Suprapubic skin (tissue), 4 donors: ENCODE measurements at places on chromosomes 13 and 19.

DNA sequence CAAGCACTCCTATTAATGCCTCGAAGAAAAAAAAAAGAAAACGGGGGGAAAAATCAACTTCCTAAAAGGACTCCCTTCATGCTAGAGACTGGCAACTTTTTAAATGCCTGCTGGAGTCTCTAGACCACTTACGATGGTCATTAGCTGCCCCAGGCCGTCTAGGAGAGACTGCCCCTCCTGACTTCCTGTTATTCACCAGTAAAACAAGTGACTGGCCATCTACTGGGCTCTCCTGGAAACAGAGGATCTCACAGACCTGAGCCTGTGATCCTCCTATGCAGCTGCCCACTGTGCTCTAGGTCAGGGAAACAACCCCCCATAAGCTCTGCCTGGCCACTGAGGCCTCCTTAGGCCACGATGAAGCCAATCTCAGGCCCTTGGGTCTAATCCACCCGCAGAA is 7.4 kb downstream of the ZNF266 start:
- no peak for DNase-seq

- DNase-seq = no peak
Measured at GRCh38 chr13:27556109-27556508, 64.2 kb downstream of the LNX2 start.

DNA sequence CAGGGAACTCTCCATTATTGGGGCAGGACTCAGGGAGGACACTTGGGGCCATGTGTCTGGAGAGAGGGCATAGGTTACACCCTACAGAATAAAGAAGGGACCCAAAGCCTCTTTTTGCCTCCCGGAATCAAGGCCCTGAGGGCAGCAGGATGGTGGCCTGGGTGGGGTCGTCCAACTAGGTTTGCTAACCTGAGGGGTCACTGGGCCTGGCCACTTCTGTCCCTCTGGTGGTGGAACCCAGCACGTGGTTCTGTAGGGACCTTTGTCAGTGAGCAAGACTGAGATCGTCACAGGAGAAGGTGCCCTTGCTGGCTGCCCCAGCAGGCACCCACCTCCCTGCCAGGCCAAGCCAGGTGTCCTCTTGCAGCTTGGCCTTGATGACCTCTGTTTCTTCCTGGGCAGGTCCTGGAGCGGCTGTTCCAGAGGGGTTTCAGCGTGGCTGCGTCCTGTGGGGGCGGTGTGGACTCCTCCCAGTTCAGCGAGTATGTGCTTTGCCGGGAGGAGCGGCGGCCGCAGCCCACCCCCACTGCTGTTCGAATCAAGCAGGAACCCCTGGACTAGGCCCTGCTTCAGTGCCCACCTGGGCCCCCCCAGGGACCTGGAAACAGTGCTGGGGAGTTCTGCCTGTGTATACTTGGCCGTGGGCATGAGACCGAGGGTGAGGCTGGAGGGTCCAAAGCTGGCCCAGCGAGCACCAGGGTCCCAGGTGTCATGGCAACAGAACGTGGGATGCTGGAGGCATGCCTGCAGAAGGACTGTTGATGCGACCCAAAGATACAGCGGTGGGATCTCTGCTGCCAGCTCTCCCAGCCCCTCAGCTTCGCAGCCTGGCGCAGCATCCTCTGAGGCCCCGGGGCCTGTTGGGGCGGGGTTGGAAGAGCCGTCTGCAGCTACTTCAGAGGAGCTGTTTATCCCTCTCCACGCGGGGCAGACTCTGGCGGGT is 16.0 kb downstream of the KCTD15 start:
- DNase-seq = no peak

DNA sequence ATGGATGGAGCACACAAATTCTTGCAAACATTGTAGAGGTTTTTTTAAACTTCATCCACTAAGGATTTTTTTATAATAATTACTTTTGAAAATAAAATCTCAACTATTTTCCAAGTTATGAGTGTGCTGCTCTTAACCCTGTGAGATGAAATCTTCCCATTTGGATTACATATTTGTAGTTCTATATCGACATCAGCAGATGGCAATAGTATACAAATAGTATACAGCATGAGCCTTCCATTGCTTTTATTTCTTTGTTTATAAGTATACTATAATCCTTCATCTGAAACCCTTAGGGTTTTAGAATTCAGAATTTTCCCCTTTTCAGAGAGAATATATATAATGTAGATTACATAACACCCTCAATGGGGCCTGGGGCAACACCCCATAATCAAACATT is 70.5 kb downstream of the GJA3 start:
- no peak for DNase-seq

GRCh38 chr13:61135583-61135982 is 280.1 kb downstream of the PCDH20 start:
- DNase-seq = no peak

DNA sequence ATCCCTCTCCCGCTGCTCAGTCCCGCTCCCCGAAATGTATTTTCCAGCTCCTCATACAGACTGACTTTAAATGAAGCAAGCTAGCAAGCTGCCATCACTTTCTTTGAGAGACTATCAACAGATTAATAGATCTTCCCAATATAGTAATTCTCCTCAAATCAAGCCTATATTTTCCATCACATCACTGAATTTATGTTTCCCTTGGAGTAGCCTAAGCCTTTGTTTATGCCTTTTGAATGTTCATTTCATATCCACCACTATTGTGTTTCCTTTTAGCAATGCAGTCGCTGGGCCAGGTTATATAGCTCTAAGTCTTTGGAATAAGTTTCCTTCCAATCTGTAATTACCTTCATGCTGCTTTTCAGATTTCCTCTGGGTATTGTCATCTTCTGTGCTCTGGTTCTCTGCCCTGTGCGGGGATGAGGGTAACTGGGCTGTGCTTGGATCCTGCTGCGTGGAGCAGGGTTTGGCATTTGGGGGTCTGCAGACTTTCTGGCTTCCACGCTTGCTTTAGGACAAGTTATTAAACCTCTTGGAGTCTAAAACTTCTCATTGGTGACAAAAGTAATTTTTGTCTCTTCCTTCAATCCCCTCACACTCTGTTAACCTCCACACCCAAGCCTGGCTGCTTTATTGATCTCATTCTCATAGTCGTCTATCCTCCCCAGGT is 256.9 kb downstream of the DLEU7 start:
- DNase-seq = no peak

- DNase-seq = no peak
Measured at GRCh38 chr19:18278521-18279265, 2.7 kb downstream of the JUND start.

- DNase-seq = no peak
Measured at GRCh38 chr19:3065675-3066357, 3.5 kb upstream of the TLE5 start.

DNA sequence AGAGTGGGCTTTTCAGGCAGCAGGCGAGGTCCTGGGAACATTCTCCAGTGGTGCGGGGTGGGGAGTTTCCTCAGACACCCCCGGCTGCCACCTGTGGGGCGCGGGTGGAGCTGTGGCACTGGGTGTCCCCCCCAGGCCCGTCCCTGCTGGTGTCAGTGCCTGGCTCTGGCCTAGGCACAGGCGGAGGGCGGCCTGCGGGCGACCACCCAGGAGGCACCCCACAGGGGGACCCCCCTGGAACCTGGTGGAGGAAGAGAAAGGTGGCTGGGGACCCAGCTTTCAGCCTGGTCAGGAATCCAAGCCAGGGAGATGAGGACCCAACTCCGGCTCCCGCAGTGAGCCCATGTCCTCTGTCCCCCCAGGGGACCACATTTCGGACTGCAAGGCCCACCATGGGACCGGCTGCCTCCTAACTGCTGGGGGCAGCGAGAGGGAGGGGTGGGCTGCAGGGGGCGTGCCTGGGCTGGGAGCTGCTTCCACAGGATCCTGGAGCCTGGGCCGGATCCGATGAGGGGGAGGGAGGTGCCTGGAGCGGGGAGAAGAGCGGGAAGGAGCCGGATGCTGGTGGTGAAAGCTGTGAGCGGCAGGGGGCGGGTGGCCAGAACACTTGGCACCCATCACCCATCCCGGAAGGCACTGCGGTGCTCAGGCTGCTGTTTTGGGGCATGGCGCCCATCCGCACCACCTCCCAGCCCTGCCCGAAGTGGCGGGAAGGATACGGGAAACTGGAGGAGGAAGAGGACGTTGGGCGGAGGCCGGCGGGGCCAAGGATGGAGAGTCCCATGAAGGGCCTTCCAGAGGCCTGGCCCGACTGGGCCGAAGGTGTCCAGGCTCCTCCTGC is 5.5 kb upstream of the CTXN1 start:
- no peak for DNase-seq

DNA sequence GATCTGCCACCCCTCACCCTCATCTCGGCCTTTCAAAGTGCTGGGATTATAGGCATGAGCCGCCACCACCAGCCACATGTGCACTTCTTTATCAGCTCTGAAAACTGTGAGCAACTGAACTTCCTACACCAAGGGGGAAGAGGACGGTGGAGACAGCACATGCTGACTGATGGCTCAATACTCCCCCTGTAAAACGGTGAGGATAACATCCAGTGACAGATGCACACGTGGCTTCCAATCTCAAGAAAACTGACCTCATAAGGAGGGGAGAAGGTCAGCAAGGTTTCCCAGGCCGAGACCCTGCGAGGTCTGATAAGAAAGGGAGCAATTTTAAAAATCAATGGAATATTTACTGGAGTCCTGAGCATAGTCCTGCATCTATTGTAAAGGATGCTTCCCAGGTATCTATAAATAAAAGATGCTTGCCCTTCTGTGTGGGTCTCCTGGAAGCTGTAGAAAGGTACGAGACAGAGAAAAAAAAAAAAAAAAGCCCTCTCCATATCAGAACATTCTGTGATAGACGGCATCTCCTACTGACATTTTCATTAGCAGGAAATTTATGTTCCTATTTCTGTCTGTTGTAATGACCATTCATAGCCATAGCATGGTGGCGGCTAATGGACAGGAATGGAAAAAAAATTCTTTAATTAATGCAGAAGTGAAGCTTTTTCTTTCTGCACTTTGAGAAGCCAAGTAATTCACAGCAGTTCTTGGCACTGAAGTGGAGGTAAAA is 385.1 kb downstream of the ZNF536 start:
- no peak for DNase-seq

DNA sequence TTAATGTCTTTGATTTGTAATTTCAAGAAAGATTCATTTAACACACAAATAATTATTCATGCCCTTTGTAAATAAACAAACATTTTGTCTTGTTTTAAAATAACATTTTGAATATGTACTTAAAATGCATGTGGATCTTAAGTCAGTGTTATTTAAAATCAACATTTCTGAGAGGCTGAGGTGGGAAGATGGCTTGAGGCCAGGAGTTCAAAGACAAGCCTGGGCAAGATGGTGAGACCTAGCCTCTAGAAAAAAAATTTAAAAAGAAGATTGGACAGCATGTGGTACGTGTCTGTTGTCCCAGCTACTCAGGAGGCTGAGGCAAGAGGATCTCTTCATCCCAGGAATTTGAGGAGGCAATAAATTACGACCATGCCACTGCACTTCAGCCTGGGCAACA is 1268.2 kb downstream of the SLITRK1 start:
- no peak for DNase-seq

DNA sequence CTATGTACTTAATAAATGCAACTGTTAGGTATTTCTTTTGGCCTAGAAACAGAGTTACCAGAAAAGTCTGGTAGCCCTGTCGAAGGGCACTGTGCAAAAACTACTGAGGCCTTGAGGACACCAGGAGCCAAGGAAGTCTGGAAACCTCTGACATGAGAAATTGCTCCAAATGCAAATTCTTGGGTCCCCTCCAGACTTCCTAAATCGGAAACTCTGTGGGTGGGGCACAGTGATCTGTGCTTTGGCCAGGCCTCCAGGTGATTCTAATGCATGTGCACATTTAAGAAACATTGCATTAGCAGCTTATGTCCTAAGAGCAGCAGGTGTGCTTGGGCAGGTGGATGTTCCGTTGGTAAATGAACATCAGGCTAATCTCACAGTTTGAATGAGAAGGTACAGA is 50.0 kb downstream of the STARD13 start:
- no peak for DNase-seq

DNA sequence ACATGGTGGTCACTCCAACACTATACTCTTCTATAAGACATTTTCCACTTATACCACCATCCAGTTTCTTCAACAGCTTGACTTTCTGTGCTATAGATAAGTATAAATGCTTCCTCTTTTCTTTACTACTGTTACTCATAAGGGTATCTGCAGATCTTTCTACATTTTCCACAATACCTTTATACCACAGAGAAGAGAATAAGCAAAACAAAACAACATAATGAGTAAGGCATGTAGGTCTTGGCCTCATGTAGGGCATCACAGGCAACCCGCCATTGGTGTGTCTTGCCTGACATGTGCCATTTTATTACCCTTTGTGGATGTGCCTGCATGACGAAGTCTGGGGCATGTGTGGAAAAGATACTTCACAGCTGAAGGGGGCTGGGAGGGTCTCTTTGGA is 265.3 kb upstream of the STARD13 start:
- no peak for DNase-seq

GRCh38 chr19:54207676-54207982 is 7.0 kb downstream of the RPS9 start:
- no peak for DNase-seq
